ENCODE measurements at places on chromosomes 5 and 9.

DNA sequence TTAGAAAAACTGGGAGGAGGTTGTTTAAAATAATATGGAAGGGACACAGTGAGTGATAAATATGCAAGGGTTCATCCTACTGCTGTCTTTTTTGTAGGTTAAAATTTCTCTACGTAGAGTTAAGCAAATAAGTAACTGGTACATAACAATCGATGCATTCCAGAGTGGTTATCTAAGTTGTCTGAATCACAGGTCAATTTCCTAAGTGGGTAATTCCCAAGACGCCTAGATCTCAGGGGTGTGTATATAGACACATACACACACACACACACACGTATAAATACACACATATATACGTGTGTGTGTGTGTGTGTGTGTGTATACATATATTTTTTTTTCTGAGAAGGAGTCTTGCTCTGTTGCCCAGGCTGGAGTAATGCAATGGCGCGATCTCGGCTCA, 22.3 kb downstream of the CAAP1 start:
- DNase-seq = peak; percentile 88

DNA sequence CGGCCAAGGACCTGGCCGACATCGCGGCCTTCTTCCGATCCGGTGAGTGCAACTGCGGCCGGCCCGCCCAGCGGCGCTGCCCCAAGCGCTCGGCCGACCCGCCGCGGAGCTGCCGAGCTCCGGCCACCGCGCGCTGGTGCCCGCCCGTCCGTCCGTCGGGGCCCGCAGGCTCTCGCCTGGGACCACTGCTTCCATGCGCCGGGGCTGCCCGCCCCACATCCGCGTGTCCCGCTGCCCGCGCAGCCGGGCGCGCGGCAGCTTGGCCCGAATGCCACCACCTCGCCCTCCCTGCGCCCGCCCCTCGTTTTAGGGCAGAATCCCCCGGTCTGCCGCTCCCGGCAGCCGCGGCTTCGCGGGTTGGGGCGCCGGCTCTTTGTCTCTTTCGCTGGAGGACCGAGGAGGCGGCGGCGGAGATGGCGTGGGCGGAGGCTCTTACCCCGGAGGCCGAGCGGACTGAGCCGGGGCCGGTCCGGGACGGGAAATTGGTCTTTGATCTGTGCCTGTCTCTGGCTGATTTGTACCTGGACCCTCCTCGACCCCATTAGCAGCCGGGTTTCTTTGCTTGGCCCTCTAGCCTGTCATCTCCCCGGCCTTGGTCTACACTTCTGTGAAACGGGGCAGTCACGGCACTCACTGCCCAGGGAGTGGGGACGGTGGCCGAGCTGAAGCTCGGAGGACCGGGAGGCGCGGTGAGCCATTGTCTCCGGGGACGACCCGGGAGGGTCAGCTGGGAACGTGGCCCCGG, 871 bp downstream of the TRIO start:
- no peak for DNase-seq

DNA sequence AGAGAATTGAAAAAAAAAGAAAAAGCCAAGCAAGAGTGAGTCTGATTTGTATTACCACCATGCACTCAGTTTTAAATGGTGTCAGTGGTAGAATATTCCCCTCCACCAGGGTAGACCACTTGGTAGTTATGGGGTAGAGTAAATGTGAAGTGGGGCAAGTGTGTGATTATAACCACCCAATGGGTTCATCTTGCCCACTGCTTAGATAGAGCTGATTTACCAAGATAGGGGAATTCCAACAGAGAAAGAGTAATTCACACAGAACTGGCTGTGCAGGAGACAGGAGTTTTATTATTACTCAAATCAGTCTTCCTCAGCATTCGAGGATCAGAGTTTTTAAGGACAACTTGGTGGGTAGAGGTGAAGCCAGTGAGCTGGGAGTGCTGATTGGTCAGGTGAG, 113.3 kb upstream of the RAI14 start:
- DNase-seq = no peak

DNA sequence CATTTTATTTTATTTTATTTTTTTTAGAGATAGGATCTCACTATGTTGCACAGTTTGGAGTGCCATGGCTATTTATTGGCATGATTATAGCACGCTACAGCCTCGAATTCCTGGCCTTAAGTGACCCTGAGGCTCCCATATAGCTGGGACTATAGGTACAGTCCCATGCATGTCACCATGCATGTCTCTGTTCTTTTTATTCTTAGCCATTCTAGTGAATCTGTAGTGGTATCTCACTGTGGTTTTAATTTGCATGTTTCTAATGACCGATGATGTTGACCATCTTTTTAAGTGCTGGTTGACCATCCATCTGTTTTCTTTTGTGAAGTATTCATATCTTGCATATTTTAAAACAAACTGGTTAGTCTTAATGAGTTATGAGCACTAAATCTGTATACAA, 76.1 kb downstream of the SLC44A1 start:
- DNase-seq = no peak

DNA sequence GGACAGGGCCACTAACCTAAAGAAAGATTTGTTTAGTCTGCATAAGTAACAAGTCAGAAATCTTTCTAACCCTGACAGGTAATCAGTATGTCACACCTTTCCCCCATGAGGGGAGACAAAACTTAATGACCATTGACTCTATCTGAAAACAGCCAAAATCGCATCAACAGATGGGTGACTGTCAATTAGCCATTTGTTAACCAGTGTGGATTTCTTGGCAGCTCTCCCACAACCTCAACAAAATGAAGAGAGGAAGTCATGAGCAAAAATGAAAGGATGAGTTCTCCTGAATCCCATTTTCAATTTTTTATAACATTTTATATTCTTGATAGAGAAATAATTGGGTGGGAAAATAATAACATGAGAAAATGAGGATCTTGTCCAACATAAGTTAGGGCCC, 84.6 kb upstream of the SNX2 start:
- no peak for DNase-seq

- DNase-seq = no peak
Observed at GRCh38 chr5:16034319-16035001, 145.1 kb downstream of the MARCHF11 start.

- DNase-seq = peak; percentile 26
Observed at GRCh38 chr9:14652729-14653377, 40.4 kb downstream of the ZDHHC21 start.

- DNase-seq = no peak
Observed at GRCh38 chr9:206481-206880, 8.2 kb upstream of the DOCK8 start.

- DNase-seq = no peak
Observed at GRCh38 chr5:8727396-8727795, 818.5 kb downstream of the SEMA5A start.

GRCh38 chr5:109177227-109177626, 232.5 kb downstream of the PJA2 start:
- no peak for DNase-seq
